ENCODE measurements at places on chromosomes 2 and 18.

DNA sequence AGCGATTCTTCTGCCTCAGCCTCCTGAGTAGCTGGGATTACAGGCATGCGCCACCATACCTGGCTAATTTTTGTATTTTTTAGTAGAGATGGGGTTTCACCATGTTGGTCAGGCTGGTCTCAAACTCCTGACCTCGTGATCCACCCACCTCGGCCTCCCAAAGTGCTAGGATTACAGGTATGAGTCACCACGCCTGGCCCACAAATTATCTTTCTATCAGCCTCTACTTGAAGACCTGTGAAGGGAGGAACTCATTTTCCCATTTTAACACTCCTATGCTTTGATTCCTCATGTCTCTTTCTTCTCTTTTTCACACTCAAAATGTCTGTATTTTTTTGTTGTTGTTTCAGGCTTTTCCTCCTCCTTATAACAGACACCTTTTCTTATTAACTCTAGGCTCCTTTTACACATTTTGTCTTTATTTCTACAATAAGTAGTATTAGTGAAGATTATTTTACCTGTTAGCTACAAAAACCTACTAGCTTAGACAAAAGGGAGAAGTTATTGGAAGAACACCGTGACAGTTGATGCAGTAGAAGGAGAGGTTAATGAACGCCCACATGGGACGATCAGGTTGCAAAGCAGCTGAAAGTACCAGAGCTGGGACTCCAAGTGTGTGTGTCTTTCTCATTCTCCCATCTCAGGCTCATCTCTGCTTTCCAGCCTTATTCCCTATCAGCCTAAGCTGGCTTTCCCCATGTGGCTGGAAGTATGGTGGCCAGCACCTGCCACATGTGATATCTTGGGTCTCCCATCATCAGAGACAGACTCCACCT, 97.6 kb upstream of the AGAP1 start:
- no peak overlapping the region for H3K4me3 ChIP-seq
- no peaks in the 10 kb centered on the region for H3K4me1 ChIP-seq
- no peak for DNase-seq

DNA sequence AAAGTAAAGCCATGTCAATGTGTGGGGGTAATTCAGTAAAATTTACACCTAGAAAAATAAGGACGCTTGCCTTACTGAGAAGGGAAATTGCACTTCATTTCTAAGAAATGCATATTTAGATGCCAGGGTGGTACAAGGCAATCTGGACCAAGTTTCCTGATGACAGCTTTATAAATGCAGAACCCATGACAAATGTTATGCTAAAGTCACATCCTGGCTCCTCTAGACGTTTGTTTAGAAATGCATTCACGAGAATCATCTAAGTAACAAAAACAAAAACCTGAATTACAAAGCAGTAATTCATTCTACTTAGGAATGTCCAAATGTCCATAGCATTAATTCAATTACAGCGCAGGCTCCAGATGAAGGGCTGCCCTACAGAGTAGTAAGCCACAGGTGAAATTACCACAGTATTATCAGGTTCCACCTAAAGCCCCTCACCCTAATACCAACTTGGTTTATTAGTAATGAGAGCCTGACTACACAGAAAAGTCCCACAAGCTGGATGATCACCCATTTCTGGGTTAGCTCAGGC, 49.8 kb downstream of the REV1 start:
- H3K27me3 ChIP-seq, result no peaks in the 10 kb centered on the region
- H3K27ac ChIP-seq, result no peak overlapping the region
- no peak overlapping the region for H3K4me3 ChIP-seq
- no peaks in the 10 kb centered on the region for H3K4me1 ChIP-seq
- no peak for DNase-seq

DNA sequence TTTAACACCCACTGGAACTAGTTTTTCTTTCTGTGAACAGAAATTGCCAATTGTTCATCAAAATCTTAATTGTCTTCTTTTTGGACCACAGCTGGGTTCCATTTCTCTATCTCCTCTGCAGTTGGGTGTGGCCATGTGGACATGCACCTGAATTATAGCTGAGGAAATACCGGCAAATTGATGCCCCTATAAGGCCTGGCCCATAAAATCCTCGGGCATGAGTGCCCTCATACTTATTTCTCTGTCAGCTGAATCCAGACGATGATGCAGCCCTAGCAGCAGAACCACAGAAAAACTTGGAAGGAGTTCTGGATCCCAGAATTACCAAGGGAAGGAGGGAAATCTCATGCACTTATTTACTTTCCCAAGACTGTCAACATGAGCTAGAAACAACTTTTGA, 249.0 kb downstream of the CYRIA start:
- no peaks in the 10 kb centered on the region for H3K4me1 ChIP-seq
- no peak for DNase-seq
- no peaks in the 10 kb centered on the region for H3K36me3 ChIP-seq
- no peaks in the 10 kb centered on the region for H3K27me3 ChIP-seq
- H3K4me3 ChIP-seq, result no peak overlapping the region
- no peak overlapping the region for H3K27ac ChIP-seq

GRCh38 chr2:15702452-15702851, 110.8 kb downstream of the DDX1 start:
- H3K4me1 ChIP-seq, result peaks cover 13% of the 10 kb centered on the region
- no peak overlapping the region for H3K27ac ChIP-seq
- no peak for DNase-seq

DNA sequence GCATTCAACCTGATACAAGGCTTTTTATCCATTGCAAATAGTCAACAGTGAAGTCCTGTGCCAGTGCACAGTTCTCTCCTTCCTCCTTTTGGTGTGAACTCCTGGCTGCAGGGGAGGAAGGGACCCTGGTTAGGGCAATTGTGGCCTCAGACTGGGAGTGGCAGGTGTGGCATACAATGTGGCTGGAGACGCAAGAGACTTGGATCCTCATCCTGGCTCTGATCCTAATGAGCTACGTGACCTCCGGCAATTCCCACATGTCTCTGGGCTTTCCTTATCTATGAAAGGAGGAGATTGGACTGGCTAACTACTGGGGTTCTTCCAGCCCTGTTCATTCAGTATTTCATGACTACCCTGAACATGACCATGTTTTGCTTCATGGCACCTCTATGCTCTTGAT, 10.5 kb upstream of the IL1A start:
- no peak for DNase-seq
- H3K36me3 ChIP-seq, result no peaks in the 10 kb centered on the region
- peaks cover 25% of the 10 kb centered on the region for H3K4me1 ChIP-seq

DNA sequence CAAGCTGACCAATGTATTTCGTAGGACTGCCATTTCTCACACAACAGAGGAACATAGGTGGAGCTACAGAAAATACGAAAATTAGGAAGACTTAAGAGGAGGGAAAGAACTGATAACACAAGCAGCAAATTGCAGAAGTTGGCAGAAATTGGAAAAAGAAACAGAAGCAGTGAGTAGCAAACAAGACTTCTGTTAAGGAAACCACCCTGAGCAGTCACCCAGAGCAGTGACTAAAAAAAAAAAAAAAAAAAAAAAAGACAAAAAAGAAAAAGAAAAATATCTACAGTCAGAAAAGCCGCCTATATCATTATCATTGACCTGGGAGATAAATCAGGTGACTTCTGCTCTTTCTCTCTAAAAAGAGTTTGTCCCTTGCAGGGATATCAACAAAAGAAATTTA, 21.4 kb downstream of the STK17B start:
- no peak overlapping the region for H3K4me3 ChIP-seq
- DNase-seq, result no peak
- no peaks in the 10 kb centered on the region for H3K4me1 ChIP-seq
- H3K27ac ChIP-seq, result peak overlapping the region; percentile 51

- H3K4me3 ChIP-seq, result no peak overlapping the region
- no peaks in the 10 kb centered on the region for H3K4me1 ChIP-seq
- no peaks in the 10 kb centered on the region for H3K36me3 ChIP-seq
- no peak overlapping the region for H3K27ac ChIP-seq
Measured at GRCh38 chr2:161426455-161426921, 10.4 kb downstream of the TBR1 start.

- H3K27ac ChIP-seq, result no peak overlapping the region
- DNase-seq, result no peak
- no peaks in the 10 kb centered on the region for H3K36me3 ChIP-seq
Measured at GRCh38 chr2:200193331-200193730, 113.2 kb upstream of the SPATS2L start.

DNA sequence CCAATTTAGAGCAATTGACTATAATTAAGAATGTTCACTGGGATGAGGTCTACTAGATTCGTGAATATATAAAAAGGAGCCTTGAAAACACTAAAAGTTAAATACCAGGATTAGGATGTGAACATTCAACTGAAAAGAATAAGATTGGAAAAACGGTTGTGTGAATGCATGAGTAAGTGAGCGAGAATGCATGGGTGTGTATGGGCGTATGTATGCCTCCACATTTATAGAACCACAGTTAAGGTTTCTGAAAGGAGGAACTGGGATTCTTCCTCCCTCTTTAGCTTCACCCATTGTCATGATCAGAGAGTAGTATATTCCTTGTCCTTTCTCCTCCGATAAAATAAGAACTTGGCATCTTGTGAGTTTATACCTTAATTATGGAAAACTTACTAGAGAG, 151.1 kb upstream of the UBE2E3 start:
- no peak overlapping the region for H3K4me3 ChIP-seq
- H3K27ac ChIP-seq, result no peak overlapping the region
- H3K4me1 ChIP-seq, result no peaks in the 10 kb centered on the region
- DNase-seq, result no peak

All from heart left ventricle (tissue), 16 donors.